ENCODE measurements at places on chromosomes 12 and 14.
A peak's percentile ranks its signal among the peaks of the same experiment; 100 is the strongest.

DNA sequence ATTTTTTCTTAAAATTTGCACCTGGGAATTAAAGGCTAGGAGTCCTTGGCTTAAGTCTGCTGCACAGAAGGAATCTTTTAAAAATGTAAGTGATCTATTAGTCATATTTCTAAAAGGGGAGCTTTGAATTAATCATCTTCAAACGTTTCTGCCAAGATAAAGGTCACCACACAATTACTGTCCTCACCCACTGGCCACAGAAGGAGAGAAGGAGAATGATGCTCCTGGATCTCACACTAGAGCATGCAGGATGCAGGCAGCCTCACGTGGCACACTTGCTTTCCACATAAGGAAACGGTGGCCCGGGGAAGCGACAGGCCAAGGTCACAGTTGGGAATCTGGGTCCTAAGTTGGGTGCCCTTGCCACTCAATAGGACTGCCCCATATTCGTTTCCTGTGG, 16.9 kb downstream of the PLEKHG7 start:
- DNase-seq = no peak

DNA sequence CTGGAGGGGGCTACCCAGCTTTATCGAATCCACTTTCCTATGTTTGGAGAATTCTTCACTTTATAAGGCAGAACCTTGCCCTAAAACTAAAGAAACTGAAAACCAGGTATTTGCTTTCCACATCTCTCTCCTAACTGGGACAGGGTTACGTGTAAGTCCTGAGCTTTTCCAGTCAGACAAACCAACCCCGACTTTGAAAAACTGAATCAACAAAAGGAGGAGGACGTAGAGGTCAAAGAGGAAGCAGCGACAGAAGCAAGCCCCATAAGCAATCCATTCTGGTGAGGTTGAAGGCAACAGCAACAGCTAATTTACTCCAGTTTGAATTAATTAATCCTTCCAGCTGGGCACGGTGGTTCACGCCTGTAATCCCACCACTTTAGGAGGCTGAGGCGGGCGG, 47.2 kb downstream of the LRP6 start:
- no peak for DNase-seq

DNA sequence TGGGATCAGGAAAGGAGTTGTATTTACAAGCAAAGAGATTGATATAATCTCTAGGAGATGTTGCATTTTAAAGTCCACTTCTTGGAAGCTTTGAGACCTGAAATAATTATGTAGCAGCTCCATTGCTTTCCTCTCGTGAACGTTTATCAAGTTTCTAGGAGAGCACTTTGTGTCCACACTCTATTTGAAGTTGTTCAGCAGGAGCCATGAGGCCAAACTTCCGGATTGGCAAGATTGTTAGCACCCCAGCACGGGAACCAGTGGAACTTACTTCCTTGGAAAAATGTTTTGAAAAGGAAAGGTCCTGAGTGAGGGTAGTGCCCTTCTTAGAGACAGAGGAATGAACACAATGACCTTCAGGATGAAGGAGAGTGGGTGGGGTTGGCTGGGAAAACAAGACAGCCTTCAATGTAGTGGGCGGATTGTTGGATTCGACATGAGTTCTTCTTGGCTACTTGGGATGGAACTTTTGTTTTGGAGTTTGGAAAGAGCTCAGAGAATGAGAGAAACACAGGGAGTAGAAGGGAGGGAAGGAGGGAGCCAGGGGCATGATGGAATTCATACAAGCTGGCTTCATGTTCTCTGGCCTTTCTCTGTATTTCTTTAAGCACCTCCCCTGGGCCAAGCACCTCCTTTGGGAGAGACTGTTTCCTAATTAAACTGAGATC, 23.8 kb upstream of the CISTR start:
- no peak for DNase-seq

DNA sequence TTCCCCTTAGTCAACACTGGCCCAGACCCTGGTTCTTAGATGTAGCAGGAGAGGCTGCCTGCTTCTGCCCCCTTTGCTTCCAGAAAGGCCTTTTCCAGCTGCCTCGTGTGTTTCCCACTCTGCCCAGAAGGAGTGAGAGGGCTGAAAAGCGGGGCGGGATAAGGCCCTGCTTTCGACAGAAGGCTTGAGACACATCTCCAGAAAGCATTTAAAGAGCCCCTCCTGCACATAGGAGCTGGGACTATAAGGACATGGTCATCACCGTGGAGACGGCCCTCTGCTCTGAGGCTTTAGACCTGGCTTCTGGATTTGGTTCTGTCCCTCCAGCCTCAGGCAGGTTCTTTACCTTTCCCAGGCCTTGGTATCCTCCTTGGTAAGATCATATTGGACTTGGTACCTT, 11.9 kb downstream of the CALM1 start:
- DNase-seq = no peak

GRCh38 chr14:86654558-86655184, 1124.7 kb downstream of the FLRT2 start:
- DNase-seq = no peak

DNA sequence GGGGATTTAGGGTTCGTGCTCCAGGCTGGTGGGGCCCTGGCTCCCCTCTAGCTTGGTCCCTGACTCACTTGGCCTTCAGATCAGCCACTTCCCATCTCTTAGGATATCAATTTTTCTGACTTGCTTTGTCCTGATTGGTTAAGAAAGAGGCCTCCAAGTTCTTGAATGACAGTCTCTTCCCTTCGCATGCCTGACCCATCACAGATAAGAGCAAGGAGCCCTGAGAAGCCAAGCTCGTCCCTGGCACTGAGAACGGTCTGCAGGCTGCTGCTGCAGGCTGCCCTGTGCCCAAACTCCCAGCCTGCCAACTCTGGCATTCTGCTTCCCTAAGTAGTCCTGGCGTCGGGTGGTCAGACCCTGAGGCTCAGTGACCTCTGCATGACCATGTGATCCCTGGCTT, 794 bp upstream of the LRTM2 start:
- DNase-seq = no peak

GRCh38 chr12:65170209-65170881, 962 bp downstream of the LEMD3 start:
- DNase-seq = peak; percentile 50

DNA sequence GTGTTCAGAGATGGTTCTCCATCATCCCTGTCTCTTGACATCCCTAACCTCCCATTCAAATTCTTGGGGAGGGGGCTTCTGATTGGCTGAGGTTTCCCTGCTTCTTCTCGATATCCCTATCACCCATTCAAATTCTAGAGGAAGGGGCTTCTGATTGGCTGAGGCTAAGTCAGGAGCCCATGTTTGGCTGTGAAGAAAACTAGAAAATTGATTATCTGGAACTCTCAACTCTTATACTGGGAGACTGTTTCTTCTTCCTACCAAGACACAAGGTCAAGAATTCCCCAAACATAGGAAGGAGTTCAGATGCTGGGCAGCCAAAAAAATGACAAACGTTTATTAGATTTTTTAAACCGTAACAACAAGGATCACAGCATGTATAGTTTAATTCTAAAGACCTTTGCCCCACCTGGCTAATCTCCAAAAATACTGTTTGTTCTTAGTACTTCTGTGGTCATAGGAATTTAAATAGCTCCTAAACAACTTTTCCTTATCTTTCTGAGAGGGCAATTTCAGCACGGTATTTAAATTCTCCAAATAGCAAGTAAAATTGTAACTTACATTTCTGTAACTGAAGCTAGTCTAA, 26.4 kb downstream of the SPIC start:
- DNase-seq = no peak

GRCh38 chr12:91441993-91442952, 259.7 kb upstream of the DCN start:
- DNase-seq = no peak

DNA sequence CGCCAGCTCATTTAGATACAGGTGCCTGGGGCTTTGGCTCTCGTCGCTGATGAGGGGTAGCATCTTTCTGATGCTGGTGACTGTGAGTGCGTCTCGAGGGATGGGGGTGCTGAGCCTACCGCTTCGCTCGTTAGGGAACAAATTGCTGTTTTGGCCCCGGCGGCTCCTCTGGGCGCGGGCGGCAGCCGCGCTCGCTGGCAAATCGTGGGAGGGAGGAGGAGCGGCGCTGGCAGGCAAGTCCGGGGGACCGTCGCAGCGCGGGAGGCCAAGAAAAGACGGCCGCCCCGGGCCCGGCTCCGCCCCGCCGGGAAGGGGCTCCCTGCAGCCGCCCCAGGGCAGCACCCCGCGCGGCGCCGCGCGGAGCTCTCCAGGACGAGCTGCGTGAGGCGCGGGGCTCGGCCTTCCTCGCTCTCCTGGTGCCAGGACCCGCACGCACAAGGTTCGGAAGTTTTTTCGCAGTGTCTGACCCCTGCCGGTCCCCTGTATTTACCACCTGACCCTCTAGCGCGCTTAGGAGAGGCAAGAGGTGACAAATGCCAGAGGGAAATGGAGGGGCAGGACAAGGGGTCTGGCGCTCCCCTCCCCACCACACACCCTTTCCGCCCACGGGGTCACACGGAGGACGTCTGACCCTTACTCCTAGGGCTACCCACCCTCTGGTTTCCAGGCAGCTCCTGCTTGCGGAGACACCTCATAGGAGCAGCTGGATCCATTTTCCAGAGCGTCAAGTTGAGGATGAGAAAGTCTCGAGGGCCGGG, 899 bp upstream of the KCNH3 start:
- DNase-seq = no peak

DNA sequence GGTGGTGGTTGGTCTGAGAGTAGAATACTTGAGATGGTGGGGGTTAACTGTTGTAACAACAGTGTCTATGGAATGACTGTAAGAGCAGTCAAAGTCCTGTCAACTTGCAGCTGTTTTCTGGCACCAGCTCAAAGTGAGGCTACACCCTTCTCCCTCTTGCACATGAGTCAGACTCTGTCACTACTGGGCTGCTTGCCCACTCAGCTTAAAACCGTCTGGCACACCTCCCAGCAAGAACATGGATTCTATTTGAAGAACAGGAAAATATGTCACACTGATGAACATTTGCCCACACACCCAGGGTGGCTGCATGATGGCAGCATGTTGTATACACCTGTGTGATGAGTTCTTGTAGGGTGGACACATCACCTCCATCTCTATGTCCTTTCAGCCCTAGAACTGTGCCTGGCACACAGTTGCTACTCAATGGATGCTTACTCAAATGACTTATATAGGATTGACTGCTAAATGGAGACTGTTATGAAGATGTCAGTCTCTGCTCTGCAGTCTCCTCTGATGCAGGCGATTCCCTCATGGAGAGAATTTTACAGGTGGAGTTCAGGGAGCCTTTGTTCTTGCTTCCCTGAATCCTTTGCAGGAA, 19.3 kb upstream of the SERPINA6 start:
- peak; percentile 50 for DNase-seq

DNA sequence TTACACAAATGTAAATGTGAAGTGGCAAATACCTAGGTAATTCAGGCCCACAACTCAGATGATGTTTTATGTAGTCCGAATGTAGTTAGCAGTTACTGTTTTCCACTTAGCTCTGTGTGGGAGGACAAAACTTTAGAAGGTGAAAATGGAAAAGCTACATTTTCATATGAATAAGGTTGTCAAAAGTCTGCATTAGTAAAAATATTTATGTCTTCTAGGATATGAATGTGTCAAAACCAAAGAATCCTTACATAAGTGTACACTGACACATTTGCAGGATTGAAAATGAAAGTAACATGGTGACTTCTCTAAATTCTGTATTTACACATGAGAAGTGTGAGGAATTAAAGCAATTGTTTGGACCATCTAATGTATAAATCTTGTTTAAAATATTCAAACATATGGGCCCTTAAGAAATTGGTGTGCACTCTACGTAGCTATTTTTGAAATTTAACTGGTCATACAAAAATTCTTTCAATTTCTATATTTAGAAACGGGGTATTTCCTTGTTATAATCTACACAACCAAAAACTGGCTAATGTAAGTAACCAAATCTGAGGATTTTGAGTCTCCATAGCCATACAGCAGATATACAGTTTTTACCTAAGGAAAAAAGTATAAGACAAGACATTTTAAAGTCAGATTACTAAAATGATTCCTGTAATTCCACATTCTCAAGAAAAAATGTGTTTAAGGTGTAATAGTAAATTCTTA, 5.4 kb downstream of the CDKN1B start:
- peak; percentile 12 for DNase-seq

DNA sequence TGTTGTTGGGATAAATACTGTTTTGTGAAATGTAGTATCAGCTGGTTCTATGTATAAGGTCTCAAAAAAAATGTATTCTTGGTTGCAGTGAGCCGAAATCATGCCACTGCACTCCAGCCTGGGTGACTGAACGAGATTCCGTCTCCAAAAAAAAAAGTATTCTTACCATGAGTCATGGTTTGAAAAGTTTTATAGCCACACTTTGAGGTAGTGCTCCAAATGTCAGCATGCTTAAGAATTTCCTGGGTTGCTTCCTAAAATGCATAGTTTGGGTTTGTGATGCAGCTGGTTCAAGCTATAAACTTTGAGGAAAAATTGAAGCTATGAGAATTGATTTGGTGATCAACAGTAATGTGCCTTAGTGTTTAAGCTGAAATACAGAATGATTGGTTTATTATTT, 48.0 kb downstream of the ETNK1 start:
- no peak for DNase-seq

- no peak for DNase-seq
Observed at GRCh38 chr12:89129167-89129870, 223.0 kb downstream of the DUSP6 start.

GRCh38 chr14:105446971-105447370, 27.3 kb downstream of the MTA1 start:
- no peak for DNase-seq

GRCh38 chr12:54014377-54015017, 5.7 kb downstream of the HOXC8 start:
- no peak for DNase-seq

- DNase-seq = no peak
Observed at GRCh38 chr14:103960457-103961055, 18.2 kb upstream of the RD3L start.

- no peak for DNase-seq
Observed at GRCh38 chr12:80018119-80018518, 81.2 kb upstream of the OTOGL start.

DNA sequence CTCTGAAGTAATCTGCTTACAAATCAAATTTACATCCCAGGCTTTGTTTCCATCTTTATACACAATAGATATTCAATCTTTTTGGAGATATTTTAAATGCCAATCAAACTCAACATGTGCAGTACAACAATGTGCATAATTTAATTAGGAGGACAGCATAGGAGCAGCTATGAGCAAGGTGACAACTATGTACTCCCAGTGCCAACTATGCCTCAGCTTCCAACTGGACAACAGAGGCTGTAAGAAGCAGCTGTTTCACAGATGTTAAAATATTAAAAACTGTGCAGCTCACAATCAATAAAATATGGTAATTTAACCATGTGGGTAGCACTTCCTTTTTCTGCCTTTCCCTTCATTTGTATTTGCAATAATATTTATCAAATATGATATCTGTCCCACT, 99.9 kb downstream of the ST8SIA1 start:
- DNase-seq = no peak

DNA sequence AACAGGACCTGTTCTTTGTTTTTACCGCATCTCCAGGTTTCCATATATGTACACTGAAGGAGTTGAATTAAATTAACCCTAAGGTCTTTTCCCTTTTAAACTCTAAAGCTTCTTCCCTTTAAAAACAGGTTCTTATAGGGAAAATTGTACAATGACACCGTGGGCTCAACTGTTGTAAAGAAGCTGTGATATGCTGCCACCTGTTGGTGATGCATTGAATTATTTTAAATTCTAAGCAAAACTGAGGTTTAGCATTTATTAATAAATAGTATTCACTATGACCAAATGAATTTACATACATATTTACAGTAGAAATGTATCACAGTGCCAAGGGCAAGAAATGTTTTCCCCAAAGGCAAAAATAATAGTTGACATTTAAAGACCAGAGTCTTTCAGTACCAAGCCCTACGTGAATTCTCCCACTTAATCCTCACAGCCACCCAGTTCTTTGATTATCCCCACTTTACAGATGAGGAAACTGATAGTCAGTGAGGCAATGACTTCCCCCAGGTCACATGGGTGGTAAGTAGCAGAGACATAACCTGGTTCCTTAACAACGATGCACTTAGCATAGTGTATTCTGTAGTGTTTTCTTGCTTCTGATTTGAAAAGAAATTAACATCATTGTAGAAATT, 35.7 kb upstream of the TMEM263 start:
- DNase-seq = no peak

Data from frontal cortex (tissue), 4 donors.